ENCODE measurements at places on chromosomes 5 and 9.

GRCh38 chr5:109692852-109693251, 3.1 kb downstream of the MAN2A1 start:
- no peak for DNase-seq

GRCh38 chr9:107933097-107933496, 443.5 kb upstream of the KLF4 start:
- no peak for DNase-seq

GRCh38 chr9:91848146-91848545, 101.9 kb downstream of the ROR2 start:
- DNase-seq = no peak

- DNase-seq = no peak
These were observed 495.7 kb upstream of the CYLC2 start for GRCh38 chr9:102499468-102499867.

- DNase-seq = no peak
These were observed 40.9 kb upstream of the BNIP1 start for GRCh38 chr5:173103411-173103810.
